Aorta (tissue), 5 donors: ENCODE measurements at places on chromosomes 12 and 14. TPM values are rescaled to one million over a fixed set of nuclear protein-coding genes. Genes with fewer than 3 reads are reported as not detected.
A peak's percentile ranks its signal among the peaks of the same experiment; 100 is the strongest.

DNA sequence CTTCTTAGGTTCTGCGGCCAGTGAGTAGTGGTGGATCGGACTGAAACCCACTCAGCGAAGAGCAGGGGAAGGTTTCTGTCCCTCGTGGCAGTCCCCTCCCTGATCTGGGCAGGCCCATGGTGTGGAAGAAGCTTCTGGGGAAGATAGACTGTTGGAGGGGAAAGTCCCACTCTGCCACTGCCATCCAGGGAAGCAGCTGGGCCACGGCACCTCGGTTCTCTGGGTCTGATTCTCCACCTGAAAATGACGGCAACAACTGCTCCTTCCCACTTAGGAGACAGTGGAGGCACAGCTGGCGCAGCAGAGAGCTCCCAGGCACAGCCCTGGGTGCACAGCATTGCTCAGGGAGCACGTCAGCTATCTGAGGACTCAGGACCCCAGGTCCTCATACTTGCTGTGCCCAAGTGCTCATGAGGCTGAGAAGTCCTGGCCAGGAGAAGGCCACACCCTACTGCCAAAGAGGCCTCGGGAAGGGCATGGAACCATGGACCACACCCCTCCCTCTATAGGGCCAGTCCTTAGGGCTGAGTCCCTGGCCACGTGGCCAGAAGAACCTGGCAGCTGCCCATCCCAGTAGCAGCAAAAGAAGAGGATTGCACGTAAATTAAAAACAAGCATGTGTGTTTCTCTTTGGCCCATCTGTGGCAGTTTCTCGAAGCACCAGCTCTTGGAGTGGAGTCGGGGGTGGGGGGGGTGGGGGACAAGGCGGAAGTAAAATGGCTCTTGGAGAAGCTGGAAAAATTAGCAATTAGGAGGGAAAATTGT, 85.3 kb upstream of the BCL11B start:
- DNase-seq, result no peak

GRCh38 chr12:104603545-104603973, 146.8 kb downstream of the CHST11 start:
- no peak for DNase-seq

PRH2 gene
- not detected for polyA plus RNA-seq

DNA sequence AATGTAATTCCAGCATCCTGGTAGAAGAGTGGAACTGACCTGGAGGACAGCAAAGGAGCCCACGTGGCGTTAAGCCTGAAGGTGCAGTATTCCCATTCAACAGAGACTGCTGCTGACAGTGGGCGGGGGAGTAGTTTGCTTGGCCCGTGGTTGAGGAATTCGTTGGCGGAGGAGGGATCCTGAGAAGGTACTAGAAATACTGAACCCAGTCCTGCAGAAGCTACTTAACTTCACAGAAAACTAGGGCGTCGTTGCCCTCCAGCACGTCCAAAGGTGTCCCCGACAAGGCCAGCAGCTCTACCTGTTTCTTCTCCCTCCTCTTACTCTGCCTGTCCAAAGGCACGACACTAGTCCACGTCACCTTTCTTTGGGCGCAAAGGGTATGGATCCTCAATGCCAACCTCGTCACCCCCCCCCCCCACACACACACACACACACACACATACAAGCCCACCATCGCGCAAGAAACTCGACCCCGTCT, 303 bp downstream of the PUS7L start:
- DNase-seq, result peak; percentile 51

DNA sequence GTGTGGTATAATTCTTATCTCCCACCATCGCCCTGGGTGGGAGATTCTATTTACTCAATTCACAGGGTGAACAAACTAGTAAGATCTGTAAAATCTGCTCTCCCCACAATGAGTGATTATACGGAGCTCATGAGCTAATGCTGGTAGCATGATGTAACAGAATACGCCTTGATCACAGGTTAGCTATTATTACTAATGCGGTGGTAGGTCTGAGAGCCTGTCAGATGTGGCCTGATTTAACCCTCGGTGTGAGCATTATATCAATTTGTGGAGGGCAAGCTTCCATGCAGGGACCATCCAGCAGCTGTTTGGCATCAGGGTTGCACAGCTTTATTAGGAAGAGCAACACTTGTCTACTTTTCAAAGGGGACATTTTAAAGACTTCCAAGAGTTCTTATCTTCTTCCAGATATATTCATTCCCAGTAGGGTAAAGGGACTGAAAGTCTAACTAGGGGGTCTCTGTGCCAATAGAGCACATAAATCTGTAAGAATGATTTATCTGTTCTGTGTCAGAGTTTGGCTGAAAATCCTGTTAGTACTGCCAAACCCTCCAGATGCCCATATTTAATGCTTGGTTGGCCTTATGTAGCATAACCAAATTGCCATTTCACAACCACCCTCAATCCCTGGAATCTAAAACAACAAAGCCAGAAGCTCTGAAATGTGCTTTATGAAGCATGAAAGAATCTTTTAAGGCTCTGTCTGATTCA, 18.7 kb downstream of the TSHR start:
- no peak for DNase-seq

GPHB5 gene
- not detected for polyA plus RNA-seq

GRCh38 chr12:124994437-124994975, 1.1 kb downstream of the BRI3BP start:
- DNase-seq, result no peak

DNA sequence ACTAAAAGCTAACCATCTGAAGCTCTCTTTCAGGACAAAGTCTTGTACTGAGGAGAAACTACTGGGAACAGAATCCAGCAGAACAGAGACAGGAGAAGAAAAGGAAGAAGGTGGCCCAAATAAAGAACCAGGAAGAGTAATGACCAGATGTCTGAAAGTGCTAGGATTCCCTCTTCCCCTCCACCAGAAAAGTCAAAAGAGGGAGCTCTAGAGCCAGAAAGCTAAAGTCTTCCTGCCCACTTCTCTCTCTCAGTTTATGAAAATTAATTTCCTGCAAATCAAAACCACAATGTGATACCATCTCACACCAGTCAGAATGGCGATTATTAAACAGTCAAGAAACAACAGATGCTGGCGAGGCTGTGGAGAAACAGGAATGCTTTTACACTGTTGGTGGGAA, 47.2 kb downstream of the SPPL3 start:
- DNase-seq, result no peak

ELK3 gene
- 13.6 TPM for polyA plus RNA-seq

TROAP gene
- 1.8 TPM for polyA plus RNA-seq

DNA sequence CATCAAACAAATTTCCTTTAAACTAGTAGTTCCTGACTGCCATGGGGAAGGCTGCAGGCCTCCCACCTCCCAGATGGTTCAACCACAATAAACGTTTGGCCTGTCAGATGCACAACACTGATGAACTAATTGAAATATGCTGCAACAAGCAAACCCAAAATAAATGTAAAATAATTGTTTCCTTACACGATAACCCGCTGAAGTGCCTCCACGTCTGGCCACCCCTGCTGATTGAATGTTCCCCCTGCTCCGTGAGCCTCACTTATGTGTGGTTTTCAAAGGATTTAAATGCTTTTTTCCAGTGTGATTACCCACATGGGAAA, 8.4 kb downstream of the PITPNM2 start:
- DNase-seq, result no peak

GRCh38 chr14:33768458-33768830, 182.4 kb downstream of the EGLN3 start:
- no peak for DNase-seq

RPL10L gene
- not detected for polyA plus RNA-seq

- no peak for DNase-seq
Observed at GRCh38 chr12:122989225-122989839, 8.9 kb downstream of the ARL6IP4 start.

GRCh38 chr14:51620056-51620455, 31.7 kb upstream of the FRMD6 start:
- DNase-seq, result no peak

- DNase-seq, result no peak
Observed at GRCh38 chr14:47389535-47389934, 285.9 kb downstream of the MDGA2 start.

- DNase-seq, result no peak
Observed at GRCh38 chr12:90020436-90020835, 311.8 kb upstream of the ATP2B1 start.
